ENCODE measurements at places on chromosomes 6 and 20.

GRCh38 chr20:4840801-4841200 lies 119.1 kb downstream of the PRND start:
- no peak for DNase-seq

- DNase-seq = no peak
Measured at GRCh38 chr6:89597988-89598387, 40.6 kb downstream of the LYRM2 start.

DNA sequence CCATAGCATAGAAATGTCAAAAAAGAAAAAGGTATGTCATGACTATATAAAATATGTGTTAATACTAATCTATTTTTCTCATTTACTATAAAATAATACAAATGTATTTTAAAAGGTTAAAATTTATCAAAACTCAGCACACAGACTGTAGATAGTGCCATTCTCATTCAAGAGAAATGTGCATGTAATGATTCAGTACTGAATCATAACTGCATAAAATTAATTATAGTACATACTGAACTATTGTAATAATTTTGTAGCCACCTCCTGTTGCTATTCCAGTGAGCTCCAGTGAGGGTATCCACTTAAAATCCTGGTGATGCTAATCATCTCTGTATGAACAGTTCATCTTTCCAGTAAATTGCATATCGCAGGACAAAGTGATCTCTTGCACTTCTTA lies 82.8 kb downstream of the HMGCLL1 start:
- no peak for DNase-seq

GRCh38 chr6:42049116-42049809 lies 1.1 kb upstream of the TAF8 start:
- no peak for DNase-seq

- DNase-seq = peak; percentile 38
Measured at GRCh38 chr6:143449082-143449713, 1.3 kb downstream of the ADAT2 start.

DNA sequence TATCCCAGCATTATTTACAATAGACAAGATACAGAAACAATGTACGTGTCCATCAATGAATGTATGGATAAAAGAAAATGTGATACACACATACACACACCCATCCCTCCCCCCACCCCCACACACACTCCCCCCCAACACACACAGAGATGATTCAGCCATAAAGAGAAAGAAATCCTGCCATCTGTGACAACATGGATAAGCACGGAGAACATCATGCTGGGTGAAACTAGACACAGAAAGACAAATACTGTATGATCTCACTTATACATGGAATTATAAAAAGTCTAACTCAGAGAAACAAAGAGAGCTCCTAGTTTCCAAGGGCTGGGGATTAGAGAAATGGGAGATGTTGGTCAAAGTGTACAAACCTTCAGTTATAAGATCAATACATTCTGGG lies 104.8 kb upstream of the LY86 start:
- DNase-seq = peak; percentile 30

- no peak for DNase-seq
Measured at GRCh38 chr6:94680669-94681212, 896.6 kb upstream of the MANEA start.

GRCh38 chr6:165515963-165516624 lies 146.9 kb downstream of the PDE10A start:
- no peak for DNase-seq

GRCh38 chr6:119312875-119313338 lies 36.7 kb downstream of the MAN1A1 start:
- peak; percentile 59 for DNase-seq

- DNase-seq = no peak
Measured at GRCh38 chr6:36863670-36864540, 10.7 kb downstream of the PPIL1 start.

- DNase-seq = no peak
Measured at GRCh38 chr6:56992036-56992435, 37.1 kb downstream of the BEND6 start.

DNA sequence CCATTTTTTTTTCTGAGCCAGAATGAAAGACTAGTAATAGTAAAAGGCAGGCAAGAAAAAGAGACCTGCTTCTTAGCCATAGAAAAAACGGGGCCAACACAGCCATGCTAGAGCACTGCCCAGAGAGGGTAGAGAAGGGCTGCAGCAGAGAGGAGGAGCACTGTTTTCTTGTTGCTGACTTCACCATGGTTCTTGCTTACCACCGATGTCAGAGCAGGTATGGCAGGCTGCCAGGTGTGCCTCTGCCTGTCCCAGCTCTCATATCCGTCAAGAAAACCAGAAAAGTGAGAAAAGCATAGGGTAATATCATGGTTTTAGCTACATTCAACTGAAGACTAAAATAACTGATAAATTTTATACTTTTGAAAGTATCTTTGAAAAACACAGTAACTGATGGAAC lies 60.7 kb downstream of the DTNBP1 start:
- no peak for DNase-seq

DNA sequence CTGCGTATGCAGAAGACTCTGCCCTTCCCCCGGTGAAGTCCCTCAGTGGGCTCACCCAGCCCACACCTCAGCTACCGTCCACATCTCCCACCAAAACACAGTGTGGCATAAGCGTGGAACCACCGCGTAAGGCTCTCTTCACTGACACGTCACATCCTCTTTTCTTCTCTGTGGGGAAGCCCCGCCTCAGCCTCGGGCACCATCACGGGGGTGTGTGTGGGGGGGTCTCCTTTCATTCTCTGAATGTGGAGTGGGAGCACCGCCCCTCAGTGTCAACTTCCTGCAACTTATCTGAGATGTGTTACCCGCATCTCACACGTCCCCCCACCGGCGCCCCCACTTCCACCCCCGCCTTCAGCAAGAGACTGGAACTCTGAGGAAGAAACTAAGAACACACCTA lies 388.4 kb upstream of the JARID2 start:
- DNase-seq = no peak

DNA sequence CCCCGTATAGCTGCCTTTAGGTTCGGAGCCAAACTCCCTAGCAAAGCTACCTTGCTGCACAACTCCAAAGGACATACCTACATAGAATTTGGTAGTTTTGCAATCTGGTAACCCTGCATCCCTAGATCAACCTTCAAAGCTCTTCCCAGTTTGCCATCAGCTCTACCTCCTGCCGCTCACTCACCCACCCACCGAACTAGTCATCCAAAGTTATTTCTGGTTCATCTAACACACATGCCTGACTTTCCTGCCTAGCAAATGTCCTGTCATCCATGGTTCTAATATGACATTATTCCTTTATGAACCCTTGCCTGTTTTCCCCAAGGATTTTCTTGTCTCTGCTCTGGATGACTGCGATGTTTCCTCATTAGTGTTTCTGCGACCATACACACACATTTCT lies 21.6 kb downstream of the SPAG4 start:
- DNase-seq = no peak

DNA sequence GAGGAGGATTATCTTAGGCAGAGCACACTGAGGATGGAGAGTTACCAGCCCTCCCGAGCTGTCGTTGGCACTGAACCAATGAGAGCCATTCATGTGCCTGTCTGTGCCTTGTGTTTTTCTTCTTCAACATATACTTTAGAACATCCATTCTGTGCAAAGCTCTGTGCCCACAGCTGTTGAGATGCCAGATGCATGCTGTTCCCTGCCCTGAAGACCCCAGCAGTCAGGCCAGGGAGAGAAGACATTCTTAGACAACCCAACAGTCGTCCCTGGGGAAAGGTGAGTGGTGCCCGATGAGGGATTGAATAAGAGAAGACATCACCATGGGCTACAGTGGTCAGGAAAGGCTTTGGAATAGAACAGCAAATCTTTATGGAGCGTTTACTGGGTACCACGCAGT lies 114.1 kb downstream of the NRN1 start:
- DNase-seq = no peak

GRCh38 chr20:63961664-63962425 lies 5.6 kb upstream of the UCKL1 start:
- DNase-seq = no peak

DNA sequence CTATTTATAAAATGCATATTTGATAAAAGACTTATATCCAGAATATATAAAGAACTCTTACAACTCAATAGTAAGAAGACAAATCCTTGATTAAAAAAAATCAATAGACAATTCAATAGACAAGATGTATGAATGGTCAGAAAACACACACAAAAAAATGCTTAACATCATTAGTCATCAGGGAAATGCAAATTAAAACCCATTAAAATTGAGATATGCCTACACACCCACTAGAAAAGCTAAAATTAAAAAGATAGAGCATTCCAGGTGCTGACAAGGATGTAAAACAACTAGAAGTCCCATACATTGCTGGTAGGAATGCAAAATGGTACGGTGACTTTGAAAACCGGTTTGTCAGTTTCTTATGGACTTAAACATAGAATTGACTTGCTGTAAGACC lies 127.1 kb downstream of the TFAP2B start:
- DNase-seq = no peak

GRCh38 chr20:11103866-11104265 lies 430.1 kb upstream of the JAG1 start:
- DNase-seq = no peak

- peak; percentile 53 for DNase-seq
Measured at GRCh38 chr6:77373955-77374354, 89.3 kb downstream of the HTR1B start.

DNA sequence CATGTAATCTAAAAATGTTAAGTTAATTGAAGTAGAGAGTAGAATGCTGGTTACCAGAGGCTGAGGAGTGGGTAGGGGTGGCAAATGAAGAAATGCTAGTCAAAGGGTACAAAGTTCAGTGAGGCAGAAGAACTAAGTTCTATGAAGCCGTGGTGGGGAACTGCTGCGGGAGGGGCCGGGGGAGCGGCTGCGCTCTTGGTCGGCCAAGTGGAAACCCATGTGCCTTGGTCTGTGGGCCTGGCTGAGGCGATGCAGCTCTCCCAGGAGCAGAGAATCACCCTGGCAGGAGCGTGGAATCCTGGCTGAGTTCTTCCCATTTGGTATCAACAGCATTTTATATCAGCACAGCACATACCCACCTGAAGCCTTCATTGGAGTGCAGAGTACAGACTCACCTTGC lies 22.3 kb downstream of the TTLL2 start:
- no peak for DNase-seq

DNA sequence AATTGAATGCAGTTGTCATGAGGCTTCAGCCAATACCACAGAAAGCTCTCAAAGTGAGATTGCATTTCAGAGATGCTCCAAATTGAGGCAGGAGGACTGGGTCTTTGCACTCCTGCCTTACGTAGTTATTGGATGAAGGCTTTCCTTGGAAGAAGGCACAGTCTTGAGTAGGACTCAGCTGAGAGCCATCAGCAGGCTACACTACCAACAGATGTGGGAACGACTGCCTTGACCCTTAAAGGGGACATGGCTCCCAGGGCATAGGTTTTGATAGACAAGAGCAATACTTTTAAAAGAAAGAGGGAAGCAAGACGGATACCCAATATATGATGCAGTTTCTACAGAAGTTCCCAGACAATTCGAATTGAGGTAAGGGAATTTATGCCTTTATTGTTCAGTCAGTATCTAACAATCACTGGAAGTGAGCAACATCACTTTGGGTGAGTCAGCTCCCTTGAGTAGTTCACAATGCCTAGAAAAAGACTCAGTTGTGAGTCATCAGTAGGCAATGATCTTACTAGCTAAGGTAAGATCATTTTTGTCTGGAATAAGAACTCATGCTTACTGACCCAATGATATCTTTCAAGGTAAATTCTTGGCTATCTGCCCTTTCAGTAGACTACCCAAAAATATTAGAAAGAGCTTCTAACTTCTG lies 390.8 kb downstream of the GJA1 start:
- DNase-seq = no peak

GRCh38 chr6:100833972-100834574 lies 47.1 kb downstream of the ASCC3 start:
- no peak for DNase-seq

DNA sequence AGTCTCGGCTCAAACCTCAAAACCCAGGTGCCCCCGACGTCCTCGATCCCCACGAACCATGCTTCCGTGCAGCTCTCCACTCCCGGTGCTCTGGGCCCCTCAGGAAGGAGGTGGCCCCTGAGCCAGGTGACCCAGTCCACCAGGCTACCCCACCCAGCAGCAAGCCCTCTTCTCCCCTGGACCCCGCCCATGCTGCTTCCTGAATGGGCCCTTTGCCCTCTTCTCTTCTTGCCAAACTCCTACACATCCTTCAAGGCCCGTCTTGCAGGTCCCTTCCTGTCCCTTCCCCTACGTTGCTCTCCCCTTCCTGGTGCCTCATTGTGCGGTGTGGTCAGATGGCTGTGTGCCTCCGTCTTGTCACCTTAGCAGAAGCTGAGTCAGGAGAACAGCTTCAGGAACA lies 3.4 kb upstream of the GATA5 start:
- DNase-seq = peak; percentile 40

- peak; percentile 71 for DNase-seq
Measured at GRCh38 chr6:44456070-44456965, 68.8 kb downstream of the CDC5L start.

- DNase-seq = no peak
Measured at GRCh38 chr20:8143474-8143873, 11.4 kb downstream of the PLCB1 start.
